Transverse colon (tissue), 4 donors: ENCODE measurements at places on chromosomes 2 and 18.
A peak's percentile ranks its signal among the peaks of the same experiment; 100 is the strongest.

DNA sequence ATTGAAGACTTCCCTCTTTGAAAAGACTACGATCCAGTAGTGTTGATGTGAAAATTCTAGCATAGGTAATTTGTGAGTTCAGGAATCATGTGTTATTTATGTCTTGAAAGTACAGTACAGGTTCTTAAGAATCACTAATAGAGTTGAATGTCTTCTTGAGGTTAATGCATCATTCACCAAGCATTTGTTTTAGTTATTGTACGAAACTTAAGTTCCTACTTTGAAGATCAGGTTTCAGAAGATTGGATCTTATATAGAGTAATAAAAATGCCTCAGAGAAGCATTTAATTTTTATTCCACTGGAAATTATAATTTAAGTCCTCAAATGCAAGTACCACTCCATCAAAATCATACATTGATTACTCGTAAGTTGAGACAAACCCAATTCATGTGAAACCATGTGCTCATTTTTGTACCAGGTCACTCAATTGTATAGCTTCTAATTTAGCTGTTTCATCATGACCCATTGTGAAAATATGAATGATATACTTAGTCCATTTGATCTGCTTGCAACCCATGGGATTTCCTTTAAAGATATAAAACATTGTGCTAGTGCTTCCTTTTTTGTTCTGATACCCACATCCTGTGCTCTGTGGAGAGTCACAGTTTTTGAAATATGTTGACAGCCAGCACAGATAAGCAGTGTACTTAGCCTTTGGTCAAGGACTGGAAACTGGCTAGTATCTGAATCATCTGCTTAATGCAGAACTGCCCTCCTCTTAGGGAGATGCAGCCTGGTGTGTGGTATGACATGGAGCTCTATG lies 22.5 kb upstream of the RAB27B start:
- no peak overlapping the region for H3K27ac ChIP-seq
- H3K4me1 ChIP-seq: no peaks in the 10 kb centered on the region
- H3K27me3 ChIP-seq: no peaks in the 10 kb centered on the region
- no peaks in the 10 kb centered on the region for H3K36me3 ChIP-seq
- H3K4me3 ChIP-seq: no peak overlapping the region

GRCh38 chr2:64607381-64608304 lies 46.1 kb downstream of the SERTAD2 start:
- peaks cover 37% of the 10 kb centered on the region for H3K4me1 ChIP-seq
- H3K36me3 ChIP-seq: no peaks in the 10 kb centered on the region
- DNase-seq: peak; percentile 87

DNA sequence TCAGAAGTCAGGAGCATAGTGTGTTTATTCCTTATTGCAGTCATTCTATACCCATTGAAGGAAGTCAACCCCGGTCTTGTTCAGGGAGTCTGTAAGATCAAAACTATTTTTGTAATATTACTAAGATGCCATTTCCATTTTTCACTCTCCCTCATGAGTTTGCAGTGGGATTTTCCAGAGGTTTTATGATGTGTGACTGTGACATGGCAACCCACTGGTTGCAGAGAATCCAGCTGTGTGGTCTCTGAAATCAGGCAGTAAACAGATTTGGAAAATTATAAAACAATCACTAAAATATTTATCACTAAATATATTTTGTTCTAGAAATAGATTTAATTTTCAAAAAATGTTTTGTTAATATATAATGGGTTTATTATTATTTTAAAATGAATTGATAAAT lies 38.1 kb downstream of the DLGAP1 start:
- no peaks in the 10 kb centered on the region for H3K27me3 ChIP-seq
- no peaks in the 10 kb centered on the region for H3K4me1 ChIP-seq
- H3K27ac ChIP-seq: no peak overlapping the region
- no peak overlapping the region for H3K4me3 ChIP-seq
- DNase-seq: no peak
- no peaks in the 10 kb centered on the region for H3K36me3 ChIP-seq

DNA sequence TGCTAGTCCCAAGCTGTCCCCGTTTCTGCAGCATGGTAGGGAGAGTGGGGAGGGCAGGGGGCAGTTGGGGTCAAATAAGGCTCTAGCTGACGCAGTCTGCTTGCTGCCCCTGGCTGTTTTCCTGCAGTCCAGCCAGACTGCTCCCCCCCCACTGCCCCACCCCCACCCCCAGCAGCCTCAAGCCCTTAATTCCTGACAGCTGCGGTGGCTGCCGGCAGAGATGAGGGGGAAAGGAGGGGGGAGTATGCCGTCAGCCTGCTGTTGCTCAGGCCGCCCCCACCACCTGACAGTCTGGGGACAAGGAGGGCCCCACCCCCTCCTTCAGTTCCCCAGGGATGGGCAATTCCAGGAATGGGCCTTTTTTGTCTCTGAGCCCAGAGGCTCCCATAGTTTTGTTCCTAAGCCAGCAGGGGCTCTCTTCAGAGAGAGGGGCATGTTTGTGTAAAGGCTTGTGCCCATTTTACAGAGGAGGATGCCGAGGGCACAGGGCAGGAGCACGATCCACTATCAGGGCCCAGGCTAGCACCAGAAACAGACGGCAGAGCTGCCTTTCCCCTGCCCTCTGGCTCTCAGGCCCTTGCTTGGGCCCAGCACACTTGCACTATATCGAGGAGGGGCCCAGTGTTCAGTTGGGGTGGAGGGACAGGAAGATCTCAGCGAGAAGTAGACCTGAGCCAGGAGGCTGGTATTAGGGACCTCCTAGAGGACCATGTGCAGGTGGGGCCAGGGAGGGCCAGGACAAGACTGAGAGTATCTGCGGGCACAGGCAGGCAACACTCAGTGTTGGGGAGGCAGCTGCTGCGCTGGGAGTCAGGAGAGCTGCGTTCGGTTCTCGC lies 1.5 kb upstream of the WNT10A start:
- no peaks in the 10 kb centered on the region for H3K36me3 ChIP-seq
- H3K27me3 ChIP-seq: peaks cover 99% of the 10 kb centered on the region
- peaks cover 19% of the 10 kb centered on the region for H3K4me1 ChIP-seq

DNA sequence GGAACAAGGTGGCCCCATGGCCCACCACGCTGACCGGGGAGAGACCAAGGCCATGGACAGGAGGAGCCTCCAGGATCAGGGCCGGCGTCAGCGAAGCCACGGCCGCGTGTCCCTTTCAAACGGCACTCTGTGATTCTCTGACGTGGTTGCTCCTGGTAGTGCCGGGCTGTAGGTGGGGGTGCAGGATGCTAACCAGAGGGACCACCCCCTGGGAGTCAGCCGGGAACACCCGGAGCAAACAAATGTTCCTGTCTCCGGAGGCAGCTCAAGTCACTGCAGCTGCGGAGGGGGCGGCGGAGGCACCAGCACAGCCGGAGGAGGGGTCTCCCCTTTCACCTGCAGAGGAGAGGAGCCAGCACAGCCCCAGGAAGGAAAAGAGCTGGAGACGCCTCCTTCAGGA lies 750.6 kb upstream of the SALL3 start:
- no peaks in the 10 kb centered on the region for H3K36me3 ChIP-seq
- H3K27ac ChIP-seq: no peak overlapping the region
- no peak overlapping the region for H3K4me3 ChIP-seq
- no peaks in the 10 kb centered on the region for H3K4me1 ChIP-seq
- no peaks in the 10 kb centered on the region for H3K27me3 ChIP-seq
